ENCODE measurements at places on chromosomes 3 and 15.

DNA sequence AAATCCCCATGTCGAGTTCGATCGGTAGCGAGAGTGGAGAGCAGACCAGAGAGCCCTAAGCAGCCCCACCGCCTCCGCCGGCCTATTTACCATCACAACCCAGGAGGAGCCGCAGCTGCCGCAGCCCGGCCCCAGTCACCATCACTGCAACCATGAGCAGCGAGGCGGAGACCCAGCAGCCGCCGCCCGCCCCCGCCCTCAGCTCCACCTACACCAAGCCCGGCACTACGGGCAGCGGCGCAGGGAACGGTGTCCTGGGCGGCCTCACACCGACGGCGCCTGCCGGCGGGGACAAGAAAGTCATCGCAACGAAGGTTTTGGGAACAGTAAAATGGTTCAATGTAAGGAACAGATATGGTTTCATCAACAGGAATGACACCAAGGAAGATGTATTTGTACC, 89.5 kb upstream of the TPM1 start:
- DNase-seq, result no peak

- no peak for DNase-seq
Measured at GRCh38 chr3:98710067-98710659, 53.0 kb upstream of the ST3GAL6 start.

- no peak for DNase-seq
Measured at GRCh38 chr15:80710635-80711554, 15.8 kb downstream of the ABHD17C start.

GRCh38 chr15:57353317-57353804, 22.9 kb upstream of the CGNL1 start:
- DNase-seq, result no peak

DNA sequence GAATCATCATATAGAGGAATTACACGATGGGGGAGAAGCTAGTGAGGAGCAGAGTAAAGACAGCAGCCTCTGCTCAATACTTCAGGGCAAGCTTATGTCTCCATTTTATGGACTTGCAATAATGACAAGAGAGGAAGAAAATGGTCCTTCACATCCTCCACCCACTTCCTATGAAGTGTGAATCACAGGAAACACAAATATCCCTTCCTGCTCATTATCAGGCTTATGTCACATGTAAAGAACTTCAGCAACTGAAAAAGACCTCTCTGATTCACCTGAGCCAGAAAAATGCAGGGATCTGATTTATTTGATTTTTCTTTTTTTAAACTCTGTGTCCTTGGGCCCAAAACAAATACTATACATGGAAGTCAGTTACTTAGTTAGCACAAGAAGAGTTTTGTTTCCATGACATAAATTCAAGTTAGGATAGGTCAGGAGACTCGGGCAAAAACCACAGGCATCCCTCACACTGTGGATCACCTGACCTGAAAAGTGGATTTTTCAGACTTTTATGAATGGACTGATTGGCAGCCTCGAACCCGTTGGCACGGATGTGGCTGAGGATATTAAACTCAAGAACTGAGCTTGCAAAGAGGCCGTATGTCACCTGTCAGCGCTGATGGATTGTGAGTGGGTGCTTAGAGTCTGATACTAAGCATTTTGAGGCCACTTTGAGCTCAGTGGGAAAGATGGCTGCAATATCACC, 620.8 kb upstream of the MDFIC2 start:
- DNase-seq, result no peak

GRCh38 chr3:76410762-76411281, 625.5 kb upstream of the ZNF717 start:
- DNase-seq, result no peak

DNA sequence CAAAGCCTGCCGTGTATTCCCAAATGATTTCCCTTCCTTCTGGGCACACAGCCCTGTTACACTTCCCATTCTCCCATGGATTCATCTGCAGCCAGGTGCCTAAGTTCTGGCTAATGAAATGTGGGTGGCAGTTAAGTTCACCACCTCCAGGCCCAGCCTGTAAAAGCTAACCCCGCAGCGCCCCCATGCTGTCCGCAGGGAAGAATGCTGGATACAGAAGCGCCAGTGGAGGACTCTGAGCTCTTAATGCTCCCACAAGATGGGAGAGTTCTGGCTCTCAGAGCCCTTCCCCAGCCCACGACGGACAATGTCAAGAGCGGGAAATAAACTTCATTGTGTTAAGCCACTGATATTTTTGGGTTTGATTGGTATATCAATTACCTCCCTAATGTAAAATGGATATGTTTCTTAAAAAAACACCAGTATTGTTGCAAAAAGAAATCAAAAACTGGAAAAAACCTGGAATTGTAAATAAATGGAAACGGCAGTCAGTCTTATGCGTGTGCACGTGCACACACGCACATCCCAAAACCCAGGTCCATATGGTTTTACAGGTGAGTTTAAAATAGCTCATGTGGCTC, 37.7 kb upstream of the FGD5 start:
- DNase-seq, result no peak

DNA sequence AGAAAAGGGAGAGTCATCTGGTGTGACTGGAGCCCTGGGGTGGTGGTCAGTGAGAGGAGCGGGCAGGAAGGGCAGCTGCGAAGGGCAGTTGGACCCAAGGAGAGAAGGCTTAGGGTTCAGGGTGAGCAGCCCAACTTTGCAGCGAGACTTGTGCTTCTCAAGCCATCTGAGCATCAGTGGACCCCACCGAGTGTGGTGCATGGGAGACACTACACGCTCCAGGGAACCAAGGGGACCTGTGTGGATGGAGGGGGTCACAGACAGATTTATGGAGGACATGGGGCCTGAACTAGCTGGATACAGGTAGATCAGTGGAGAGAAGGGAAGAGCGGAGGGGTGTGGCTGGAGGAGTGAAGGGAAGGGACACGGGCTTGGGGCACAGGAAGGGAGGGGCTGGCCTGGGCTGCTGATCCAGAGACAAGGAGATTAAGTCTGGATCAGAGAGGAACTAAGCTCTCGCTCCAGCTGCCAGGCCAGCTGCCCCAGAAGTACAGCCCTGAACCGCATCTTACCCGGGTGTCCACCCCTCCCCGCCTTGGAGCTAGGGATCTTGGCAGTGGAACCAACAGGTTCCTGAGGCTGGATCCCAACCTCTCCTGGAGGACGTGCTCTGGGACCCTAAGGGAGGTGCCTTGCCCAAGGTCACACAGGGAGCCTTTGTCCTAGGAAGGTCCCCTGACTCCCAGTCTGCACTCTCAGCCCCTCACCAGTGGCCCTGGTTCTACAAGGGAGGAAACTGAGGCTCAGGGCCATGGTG, 120.5 kb downstream of the CORO2B start:
- DNase-seq, result no peak

DNA sequence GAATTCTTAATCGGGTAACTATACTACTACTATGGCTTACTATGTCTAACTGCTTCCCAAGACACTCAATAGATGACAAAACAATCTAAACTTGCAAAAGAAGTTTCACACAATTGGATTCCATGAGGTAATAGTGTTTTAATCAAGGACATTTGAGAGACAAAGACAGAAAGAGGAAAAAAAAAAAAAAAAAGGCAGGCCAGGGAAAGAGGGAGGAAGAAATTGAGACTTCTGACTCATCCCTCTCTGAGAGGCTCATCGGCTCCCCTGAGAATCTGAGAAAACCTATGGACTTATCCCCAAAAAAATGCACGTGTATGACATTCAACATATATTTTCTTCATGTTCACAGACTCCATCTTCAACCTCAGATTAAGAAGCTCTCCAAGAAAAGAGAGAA, 61.0 kb downstream of the SCAPER start:
- no peak for DNase-seq

GRCh38 chr3:59558906-59559720, 509.3 kb upstream of the CFAP20DC start:
- DNase-seq, result no peak

DNA sequence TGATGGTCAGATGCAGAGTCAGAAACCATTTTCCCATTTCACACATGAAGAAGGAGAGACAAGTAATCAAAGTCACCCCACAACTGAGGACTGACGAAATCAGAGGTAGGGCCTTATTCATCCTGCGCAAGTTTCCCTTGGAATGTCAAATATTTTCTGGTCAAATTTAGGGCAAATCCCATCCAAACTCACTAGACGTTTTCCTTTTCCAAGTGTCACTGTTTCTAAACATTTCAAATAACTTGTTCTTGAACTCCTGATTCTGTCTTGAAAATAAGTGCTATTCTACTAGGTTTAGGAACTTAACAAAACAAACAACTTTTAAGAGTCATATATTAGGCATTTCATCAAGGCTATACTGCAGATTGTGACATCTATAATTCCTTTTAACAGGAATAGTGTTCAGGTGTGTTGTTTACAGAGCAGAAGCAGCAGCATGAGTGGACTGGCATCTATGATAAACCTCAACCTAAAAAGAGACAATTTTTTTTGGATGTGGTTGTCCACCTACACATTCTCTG, 40.7 kb downstream of the SUMF1 start:
- DNase-seq, result no peak

- DNase-seq, result no peak
Measured at GRCh38 chr3:49759226-49759625, 27.1 kb downstream of the IP6K1 start.

DNA sequence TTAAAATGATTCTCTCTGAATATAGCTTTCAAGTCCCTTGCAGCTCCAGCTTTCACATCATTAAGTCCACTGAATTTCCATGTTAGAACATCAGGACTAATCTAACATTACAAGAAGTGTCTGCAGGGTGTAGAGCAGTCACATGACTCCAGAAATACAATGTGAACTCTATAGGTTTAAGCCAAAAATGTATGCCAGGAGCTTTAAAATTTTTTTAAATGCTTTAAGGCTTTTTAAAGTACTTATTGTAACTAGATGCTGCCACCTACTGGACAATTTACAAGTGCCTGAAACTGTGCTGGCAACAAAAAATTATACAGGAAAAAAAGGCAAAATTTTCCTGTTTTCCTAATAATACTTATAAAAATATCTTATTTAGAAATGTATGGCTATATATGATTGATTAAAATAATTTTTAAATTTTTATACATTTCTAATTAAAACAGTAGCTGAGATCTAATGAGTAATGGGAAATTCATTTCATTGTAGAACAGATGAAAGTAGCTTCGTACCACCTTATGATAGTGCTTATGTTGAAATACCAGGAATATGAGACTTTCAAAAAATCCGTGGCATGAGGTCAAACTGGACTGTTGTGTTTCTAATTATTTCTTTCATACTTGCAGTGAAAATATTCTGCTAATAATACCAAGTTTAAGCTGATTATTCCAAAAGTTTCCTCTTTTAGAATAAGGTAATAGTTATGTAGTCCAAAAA, 25.7 kb downstream of the FSIP1 start:
- DNase-seq, result peak; percentile 13
